ENCODE measurements at places on chromosomes 12 and 14.
A peak's percentile ranks its signal among the peaks of the same experiment; 100 is the strongest.

GRCh38 chr14:90301668-90302090, 30.1 kb downstream of the NRDE2 start:
- DNase-seq: peak; percentile 7

- DNase-seq: no peak
These were observed 115.7 kb downstream of the NCOR2 start for GRCh38 chr12:124451637-124452243.

- DNase-seq: no peak
These were observed 9.1 kb downstream of the TMCC3 start for GRCh38 chr12:94641283-94641682.

DNA sequence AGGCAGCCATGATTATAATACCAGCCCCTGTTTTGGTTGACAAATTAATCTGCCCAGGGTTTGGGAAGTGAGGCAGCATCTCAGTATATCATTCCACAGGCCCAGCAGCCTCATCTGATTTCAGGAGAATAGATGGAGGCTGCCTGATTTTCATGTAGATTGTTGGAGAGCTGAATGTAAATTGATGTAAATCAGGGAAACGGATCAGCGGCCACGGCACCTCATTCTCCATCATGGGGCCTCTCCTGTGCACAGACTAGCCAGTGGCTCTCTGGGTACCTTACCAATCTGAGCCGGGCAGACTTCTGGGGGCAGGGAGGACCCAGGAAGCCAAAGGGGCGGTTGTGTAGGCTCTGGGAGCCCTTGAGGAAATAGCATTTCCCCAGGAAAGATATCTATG, 63.7 kb upstream of the GSC start:
- no peak for DNase-seq
